Kidney epithelial cell (primary cell): ENCODE measurements at places on chromosomes 11 and 22. TPM values are rescaled to one million over a fixed set of nuclear protein-coding genes. Genes with fewer than 3 reads are reported as not detected.

The EFCAB6 gene
- 1.7 and 2.3 TPM in 2 replicates for total RNA-seq

The SERHL2 gene
- 0.27 and 2.0 TPM in 2 replicates for total RNA-seq

The OR51A4 gene
- not detected in 2 replicates for total RNA-seq

The MAP6 gene
- 3.3 and 5.7 TPM in 2 replicates for total RNA-seq

The IGSF22 gene
- total RNA-seq = 0.04 TPM in 1 of 2 replicates, not detected in the other

The FAM181B gene
- total RNA-seq = 0.38 and 0.48 TPM in 2 replicates

The CDC45 gene
- 5.6 and 10.5 TPM in 2 replicates for total RNA-seq

The TRIM29 gene
- total RNA-seq = 0.29 and 0.41 TPM in 2 replicates

The HBB gene
- total RNA-seq = not detected in 2 replicates
